ENCODE measurements at places on chromosomes 12 and 14. TPM values are rescaled to one million over a fixed set of nuclear protein-coding genes. Genes with fewer than 3 reads are reported as not detected.

DNA sequence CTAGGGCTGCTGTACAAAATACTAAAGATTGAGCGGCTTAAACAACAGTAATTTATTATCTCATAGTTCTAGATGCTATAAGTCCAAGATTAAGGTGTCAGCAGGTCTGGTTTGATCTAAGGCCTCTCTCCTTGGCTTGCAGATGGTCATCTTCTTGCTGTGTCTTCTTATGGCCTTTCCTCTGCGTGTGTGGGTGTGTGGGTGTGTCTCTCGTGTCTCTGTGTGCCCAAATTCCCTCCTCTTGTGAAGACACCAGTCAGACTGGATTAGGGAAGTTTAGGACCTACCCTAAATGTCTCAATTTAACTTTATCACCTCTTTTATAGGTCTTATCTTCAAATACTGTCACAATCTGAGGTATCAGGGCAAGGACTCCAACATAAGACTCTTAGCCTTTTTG lies 28.3 kb downstream of the DDHD1 start:
- no peak overlapping the region for H3K27ac ChIP-seq
- no peaks in the 10 kb centered on the region for H3K27me3 ChIP-seq
- H3K36me3 ChIP-seq: no peaks in the 10 kb centered on the region
- H3K4me1 ChIP-seq: no peaks in the 10 kb centered on the region
- DNase-seq: no peak

The MYO1H gene
- not detected for total RNA-seq

- H3K27me3 ChIP-seq: no peaks in the 10 kb centered on the region
- no peaks in the 10 kb centered on the region for H3K4me1 ChIP-seq
- no peak overlapping the region for H3K4me3 ChIP-seq
- H3K36me3 ChIP-seq: no peaks in the 10 kb centered on the region
- no peak for DNase-seq
- no peak overlapping the region for H3K27ac ChIP-seq
Measured at GRCh38 chr14:101738703-101739320, 22.7 kb upstream of the PPP2R5C start.

The RILPL2 gene
- total RNA-seq: 1.4 TPM

The ABCC9 gene
- total RNA-seq: 0.36 TPM

DNA sequence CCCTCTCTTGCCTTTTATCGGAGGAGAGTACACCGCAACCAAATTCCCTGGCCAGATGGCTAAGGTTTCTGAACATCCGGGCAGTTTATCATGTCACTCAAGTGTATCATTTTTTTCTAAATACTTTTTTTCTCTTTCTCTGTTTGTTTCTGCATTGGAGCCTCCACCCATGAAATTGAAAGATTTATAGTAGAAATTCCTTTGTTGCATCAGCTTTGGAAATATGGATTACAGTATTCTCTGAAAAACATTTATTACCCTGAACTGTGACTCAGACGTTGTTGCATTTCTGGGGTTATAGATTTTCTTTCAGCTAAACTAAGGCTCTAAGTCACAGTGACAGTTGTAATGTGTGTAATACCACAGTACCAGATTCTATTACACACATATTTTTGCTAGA lies 187.0 kb downstream of the SPTSSA start:
- H3K4me3 ChIP-seq: no peak overlapping the region
- no peaks in the 10 kb centered on the region for H3K36me3 ChIP-seq
- no peak for DNase-seq
- H3K27me3 ChIP-seq: no peaks in the 10 kb centered on the region
- no peaks in the 10 kb centered on the region for H3K4me1 ChIP-seq

DNA sequence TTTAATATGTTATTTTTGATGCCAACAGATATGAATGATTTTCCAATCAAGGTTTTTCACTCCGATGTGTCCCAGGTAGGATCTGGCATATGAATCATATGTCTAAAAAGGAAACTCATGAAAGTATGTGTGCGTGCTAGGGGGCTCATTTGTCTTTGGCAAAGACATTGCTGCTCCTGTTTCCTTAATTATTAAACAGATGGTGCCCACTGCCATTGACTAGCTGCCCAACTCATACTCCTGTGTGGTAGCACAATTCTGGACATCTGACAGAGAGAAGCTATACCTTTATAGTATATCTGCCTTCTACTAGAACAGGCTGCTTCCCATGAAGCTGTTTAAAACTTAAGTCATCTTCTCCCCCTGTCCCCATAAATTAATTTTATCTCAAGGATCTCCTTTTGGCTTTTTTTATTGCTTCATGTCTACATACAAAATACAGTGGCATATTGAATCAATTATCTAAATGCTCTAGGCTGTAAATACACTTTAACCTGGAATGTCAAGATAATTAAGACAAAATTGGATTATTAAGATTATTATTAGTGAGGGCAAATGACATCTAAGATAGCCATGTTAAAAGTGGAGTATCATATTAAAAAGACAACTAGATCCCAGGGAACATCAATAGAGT lies 1.4 kb upstream of the PDE3A start:
- H3K27me3 ChIP-seq: no peaks in the 10 kb centered on the region
- H3K27ac ChIP-seq: no peak overlapping the region
- no peaks in the 10 kb centered on the region for H3K36me3 ChIP-seq

The GALNT9 gene
- total RNA-seq: 2.7 TPM
